HCEC 1CT (cell line): ENCODE measurements at places on chromosomes 5 and 9.

DNA sequence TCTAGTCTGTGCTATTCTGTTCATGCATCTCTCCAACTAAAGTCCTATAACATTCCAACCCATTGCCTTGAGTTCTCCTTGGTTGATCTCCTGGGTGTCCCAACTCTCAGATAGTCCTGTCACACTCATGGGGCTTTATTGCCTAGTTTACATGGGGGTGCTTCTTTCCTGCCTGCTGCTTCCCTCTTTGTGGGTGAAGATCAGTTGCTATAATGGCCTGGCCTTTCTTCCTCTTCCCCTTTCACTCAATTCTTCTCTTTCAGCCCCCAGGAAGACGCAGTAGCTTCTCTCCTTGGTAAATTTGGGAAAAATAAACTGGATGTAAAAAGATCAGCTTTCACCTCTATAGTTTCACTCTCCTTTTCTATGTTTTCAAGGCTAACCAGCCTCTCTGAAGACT is 66.5 kb downstream of the PTCD2 start:
- DNase-seq: no peak

DNA sequence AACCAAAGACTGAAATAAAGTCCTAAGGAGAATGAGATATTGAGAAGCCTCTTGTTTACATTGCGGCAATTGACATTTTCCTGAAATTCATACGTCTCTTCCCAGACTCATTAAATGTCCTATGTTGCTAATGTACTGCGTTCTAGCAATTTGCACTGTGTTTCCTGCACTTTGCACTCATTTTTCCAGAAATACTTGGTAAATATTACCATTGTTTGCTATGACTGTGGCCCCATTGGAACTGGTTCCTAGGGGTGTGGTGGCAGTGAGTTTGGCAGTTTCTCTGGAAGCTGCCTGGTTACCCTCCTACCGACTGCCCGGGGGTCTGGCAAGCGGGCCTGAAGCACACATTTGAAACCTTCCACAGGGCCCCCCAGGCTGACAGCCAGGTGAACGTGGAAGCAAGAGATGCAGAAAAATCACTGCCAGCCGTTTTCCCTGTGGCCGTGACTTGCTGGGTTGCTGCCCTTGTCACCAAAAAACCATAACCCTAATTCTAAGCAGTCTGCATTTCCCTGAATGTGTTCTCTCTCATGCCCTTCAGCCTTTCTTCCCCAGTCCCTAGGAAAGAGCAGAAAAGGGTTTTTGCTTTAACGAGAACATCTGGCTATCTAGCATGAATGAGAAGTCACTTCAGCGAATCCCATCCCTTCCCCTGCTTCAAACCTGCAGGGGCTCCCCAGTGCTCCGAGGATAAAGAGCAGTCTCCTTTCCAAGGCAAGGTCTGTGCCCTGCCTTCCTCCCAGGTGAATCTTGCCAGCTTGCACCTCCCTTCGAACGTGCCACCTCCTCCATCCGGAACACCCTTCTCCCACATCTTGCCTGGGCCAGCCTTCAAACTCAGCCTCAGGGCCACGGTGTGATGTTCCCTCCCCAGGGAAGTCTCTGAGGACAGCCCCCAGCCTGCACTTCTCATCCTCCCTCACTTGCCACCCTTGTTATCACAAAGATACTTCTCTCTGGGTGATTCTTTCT is 84.2 kb downstream of the AK8 start:
- DNase-seq: no peak

GRCh38 chr5:168765551-168766425 is 186.6 kb upstream of the PANK3 start:
- DNase-seq: no peak

- peak; percentile 2 for DNase-seq
Measured at GRCh38 chr5:134902071-134902801, 2.7 kb upstream of the PCBD2 start.

GRCh38 chr9:120911295-120911837 is 15.2 kb downstream of the TRAF1 start:
- DNase-seq: no peak

DNA sequence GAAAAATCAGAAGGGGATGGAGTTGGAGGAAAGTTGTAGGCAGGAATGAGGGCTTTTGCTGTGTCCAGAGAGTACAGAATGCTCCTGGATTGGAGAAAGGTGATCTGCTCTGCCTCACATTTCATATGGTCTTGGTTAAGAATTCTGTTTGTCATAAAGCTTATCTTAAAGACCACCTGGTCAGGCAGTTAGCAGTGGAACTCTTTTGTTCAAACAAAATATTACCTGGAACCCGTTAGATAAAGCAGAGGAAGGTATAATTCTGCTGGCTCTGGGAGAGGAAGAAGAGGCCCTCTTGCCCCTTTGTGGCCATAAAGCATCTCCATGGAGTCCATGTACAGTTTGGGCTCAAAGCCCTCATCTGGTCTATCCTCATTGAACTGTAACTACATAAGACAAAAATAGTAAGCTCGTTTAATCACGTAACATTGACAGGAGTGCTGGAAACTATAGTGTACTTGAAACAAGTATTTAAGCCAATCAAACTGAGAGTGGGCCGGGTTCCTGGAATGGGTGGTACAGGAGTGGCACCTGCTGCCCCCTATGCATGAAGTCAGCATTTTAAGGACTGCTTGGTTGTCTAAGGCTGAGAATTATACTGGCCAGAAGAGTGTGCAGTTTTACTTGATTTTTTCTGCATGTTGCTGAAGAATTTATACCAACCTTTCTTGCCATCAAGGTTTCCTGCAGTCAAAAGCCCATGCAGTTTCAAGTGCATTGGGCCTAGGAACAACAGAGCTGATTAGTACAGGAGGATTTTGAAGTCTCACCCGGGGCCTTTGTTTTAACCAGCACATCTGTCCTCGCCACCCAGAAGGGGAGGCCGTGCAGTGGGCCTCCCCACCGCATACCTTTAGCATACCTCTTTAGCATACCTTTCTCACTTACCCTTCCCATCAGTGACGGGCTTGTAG is 39.9 kb downstream of the STXBP1 start:
- DNase-seq: no peak

DNA sequence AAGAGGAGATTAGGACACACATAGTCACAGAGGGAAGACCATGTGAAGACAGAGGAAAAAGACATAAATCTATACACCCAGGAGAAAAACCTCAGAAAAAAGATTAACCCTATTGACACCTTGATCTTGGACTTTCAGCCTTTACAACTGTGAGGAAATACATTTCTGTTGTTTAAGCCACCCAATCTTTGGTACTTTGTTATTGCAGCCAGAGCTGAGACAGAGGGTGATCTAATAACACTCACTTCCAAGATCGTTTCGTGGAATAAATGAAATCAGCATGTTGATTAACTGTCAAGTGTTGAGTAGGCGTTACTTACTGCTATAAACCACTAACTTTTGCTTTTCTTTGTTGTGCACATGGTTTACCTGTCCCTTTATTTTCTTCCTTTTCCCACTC is 361.2 kb upstream of the RIOK2 start:
- DNase-seq: no peak

- no peak for DNase-seq
Measured at GRCh38 chr5:96207420-96207819, 225.6 kb downstream of the PCSK1 start.

DNA sequence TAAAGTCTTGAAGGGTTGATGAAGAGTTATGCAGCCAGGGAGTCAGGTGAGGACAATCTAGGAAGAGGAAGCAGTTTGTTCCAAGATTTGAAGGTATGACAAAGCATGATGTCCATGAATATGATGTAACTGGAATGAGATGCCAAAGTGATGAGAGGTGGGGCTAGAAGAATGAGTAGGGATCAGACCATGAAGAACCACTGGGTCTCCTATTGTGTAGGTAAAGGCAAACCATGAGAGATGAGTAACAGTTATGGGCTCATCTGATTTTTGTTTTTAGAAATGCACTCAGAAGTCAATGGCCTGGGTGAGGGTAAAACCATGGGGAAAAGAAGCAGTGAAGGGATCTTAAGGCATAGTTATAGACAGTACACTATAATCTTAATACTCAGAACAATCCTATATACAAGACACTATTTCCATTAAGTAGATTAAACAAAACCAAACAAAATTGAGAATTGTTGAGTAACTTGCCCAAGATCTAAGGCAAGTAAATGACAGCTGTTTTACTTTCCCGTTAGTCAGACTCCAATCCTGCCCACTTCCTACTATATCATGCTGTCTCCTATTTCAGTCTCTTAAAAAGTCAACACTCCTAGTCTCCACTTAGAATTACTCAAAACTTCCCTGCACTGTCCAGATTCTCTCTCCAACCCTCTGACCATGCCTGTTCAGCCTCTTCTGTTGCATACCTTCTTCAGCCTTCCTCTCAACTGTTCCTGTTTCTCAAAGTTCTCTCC is 393.8 kb upstream of the MEF2C start:
- DNase-seq: peak; percentile 86

DNA sequence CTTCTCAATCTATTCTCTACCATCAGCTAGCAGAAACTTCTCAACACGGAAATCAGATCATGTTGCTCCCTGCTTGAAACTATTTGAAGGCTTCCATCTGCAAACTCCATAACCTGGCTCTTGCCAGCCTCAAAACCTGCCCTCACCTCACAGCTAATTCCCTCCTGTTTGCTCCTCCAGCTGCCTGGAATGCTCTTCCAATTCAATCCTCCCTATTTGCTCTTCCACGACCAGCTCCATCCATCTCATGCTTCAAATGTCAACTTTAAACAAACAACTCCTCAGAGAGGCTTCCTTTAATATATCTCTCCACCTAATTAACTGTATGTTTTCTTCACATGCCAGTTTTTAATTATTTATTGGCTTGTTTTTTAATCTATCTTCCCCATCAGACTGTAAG is 1.5 kb downstream of the PLAA start:
- no peak for DNase-seq

DNA sequence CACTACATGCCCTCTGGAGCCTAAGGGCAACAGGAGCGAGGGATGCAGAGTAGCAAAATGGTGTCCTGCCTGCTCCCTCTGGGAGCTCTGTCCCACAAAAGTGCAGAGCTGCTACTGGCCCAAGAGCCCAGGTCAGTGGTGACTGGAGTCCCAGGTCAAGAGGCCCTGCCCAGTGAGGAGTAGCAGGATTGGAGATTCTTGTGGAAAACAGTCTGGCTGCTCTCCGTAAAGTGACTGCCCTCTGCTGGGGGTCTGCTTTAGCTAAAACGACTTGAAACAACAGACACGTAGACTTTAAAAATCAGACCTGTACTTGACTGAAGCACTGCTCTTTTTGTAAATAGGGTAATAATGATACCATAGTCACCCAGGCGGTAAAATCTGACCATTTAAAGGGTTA is 917.0 kb downstream of the MAT2B start:
- DNase-seq: no peak

DNA sequence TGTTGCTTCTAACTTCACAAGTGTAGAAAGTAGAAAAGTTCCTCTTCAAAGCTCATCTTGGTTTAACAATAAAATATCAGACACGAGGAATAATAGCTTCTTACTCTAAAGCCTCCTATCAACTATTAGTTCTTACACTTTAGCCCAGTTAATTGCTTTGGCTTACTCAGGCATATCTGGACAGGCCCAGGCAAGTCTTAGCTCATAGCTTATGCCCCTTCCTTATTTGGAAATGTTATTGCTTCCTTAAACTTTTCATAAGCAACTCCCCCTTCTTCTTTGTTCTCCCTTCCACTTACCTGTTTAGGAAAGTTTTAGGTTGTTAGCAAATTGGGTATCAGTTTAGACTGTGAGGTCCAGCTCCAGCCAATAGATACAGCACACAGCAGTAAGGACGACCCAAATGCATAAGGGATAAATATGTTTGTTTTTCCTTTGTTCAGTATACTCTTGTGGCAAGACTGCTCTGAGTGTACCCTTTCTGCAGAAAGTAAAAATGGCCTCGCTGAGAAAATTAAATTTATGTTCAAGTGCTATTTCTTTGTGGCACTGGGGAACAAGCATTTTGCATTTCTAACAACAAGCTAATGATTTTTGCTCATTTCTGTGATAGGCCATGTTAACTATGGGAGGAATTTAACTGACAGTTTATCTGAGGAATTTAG is 162.1 kb downstream of the SMC2 start:
- DNase-seq: no peak

- DNase-seq: no peak
Measured at GRCh38 chr5:151757233-151758140, 944 bp downstream of the ATOX1 start.

DNA sequence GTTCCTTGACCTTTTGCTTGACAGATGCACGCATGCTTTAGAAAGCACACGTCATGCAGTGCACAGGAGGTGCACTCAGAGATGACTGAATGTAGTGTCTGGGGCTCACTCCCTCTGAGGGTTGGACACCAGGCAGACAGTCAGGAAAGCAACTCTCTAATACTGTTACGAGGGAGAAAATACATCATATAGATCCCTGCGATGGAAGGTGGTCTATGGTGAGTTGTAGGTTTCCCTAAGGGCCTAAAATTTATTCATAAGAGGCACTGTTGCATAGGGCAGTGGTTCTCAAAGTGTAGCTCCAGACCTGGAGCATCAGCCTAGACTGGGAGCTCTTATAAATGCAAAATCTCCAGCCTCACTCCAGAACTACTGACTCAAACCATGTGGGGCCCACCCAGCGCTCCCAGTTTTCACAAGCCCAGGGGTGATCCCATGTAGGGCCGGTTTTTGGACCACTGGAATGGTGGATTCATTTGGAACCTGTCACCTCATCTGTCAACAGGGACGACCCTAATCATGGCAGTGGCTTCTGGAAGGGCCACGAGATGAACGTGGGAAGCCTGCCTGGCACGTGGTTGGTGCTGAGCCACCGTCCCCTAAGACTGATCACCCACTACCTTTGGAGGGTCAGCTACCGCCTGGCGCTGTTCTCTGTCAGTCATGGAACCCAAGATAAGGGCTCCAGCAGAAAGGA is 16.8 kb upstream of the PHF19 start:
- no peak for DNase-seq

DNA sequence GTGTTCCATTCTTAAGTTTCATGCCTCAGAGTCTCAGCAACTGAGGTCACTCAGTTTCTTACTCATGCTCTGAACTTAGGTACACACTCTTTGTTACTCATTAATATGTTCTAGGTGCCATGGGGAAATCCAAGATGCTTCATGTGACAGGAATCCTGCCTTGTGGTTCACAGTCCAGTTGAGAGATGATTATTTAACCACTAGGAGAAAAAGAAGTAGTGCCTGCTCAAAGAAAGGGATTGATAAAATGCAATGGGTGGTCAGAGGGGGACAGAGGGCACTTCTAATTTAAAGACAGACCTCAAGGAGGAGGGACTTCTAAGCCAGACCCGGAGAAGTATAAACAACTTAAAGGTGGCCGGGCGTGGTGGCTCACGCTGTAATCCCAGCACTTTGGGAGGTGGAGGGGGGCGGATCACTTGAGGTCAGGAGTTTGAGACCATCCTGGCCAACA is 69.0 kb downstream of the UGCG start:
- DNase-seq: peak; percentile 98

- DNase-seq: peak; percentile 83
Measured at GRCh38 chr5:40385544-40385943, 294.2 kb upstream of the PTGER4 start.

DNA sequence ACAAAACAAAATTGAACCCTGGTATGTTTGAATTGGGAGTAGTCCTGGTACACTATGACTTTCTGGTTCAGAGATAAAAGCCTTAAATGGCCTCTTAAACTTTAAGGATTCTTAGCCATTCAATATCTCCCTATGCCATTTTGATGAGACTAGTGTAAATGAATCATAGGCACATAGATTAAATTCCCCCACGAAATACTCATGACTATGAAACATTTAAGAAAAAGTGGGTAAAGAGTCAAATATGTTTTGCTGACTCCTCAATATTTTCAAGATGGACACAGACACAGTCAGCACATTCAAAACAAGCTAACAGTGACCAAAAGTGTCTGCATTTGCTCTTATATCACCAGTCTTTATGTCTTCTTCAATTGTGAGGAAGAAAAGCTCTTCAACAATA is 278.3 kb downstream of the PDE4D start:
- DNase-seq: peak; percentile 84

- no peak for DNase-seq
Measured at GRCh38 chr9:133665535-133665934, 29.4 kb downstream of the DBH start.
